ENCODE measurements at places on chromosomes 13 and 19.

DNA sequence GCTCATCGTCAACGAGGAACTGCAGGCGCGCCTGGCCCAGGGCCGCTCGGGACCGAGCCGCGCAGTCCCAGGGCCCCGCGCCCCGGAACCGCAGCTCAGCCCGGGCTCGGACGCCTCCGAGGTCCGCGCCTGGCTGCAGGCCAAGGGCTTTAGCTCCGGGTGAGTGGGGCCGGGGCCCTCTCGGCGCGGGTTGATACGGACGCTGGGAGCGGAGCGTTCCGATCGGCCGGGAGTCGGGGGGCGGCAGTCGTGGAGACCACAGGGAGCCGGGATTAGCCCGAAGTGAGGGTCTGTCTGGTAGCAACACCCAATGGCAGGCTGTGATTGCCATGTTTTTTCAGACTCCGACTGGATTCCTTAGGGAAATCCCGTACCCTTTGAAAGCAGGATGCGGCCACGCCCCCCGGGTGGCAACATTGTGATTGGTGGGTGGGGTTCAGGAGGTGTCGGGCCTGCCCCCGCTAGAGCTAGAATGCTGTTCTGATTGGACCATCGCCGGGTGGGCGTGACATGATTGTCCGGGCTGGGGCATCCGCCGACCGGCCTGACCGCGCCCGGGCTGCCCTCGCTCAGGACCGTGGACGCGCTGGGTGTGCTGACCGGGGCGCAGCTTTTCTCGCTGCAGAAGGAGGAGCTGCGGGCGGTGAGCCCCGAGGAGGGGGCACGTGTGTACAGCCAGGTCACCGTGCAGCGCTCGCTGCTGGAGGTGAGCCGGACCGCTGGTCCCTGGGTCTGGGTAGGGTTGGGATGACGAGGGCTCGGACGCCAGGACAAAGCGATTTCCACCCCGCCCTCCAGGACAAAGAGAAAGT lies 11.3 kb downstream of the EPS8L1 start:
- peak; percentile 83 for DNase-seq

DNA sequence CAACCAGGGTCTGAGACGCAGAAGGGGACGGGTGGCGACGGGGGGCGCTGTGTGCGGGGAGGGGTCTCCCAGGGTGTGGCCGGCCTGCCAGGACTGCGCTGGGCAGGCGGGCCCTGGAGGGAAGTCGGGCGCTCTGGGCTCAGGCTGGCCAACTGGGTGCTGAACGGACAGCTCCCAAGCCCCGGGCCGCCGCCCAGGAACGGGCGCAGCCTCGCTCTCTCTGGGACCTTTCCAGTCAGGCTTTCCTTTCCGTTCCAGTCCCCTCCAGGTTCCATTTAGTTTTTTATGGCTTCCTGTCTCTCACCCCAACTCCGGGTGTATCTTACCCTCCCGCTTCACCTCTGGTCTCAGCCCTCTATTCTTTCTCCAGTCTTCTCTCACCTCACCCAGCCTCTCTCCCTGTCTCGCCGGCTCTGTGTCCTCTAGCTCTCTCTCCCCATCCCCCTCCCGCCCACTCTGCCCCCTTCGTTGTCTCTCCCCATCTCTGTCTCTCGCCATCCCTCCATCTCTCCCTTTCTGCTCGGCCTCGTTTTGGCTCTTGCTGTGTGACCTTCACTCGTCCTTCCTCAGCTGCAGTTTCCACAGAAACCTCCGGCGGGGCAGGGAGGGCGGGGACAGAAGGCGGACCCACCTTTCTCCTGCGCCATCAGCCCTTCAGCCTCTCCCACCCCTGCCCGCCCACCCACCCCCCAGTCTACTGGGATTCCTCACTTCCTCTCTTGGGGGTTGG lies 3.3 kb upstream of the ATP1A3 start:
- peak; percentile 71 for DNase-seq

GRCh38 chr19:53881482-53882390 lies at the start of gene PRKCG:
Gene PRKCG, plus strand, starts transcription at chr19:53882197. Its CDS starts 298 bp downstream, at chr19:53882495.
- DNase-seq = peak; percentile 67

DNA sequence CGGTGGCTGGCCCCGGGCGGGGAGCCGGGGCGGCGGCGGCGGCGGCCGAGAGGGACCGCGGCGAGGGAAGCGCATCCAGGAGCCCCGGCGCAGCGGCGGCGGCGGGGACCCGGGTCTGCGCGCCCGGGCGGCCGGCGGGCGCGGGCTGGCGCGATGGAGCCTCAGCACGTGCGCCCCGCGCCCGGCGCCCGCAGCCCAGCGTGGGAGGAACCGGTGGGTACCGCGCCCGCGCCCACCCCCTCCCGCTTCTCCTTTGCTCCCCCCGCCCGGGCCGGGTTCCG lies 7.8 kb upstream of the DGKH start:
- DNase-seq = no peak

DNA sequence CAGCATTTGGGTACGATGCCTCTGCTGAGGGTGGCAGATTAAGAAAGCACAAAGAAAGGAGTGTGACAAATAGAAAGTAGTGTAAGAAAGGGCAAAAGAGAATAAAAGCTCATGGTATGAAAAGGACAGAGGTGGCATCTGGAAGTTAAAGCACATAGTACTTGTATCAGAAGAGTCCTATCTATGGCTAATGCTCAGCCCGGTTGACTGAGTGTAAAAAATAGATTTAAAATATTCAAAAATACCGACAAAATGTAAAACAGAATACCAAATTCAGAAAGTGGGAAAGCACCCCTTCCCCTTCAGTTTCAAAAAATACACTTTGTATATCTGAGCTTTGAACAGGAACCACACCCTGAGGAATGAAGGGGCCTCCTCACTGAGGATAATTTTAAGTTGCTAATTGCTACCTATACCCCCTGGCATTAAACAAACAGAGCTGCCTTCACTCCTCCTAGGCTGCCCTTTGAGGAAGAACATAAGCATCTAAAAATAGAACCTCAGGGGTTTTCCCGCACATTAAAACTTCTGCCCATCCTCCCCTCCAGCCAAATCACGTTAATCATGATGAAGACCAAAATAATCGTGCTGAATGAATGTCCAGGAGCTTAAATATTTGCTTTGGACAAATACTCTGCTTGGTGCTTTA lies 43.3 kb downstream of the DLEU7 start:
- DNase-seq = no peak

- DNase-seq = no peak
These were observed 55.7 kb downstream of the SPATA13 start for GRCh38 chr13:24216176-24216575.

DNA sequence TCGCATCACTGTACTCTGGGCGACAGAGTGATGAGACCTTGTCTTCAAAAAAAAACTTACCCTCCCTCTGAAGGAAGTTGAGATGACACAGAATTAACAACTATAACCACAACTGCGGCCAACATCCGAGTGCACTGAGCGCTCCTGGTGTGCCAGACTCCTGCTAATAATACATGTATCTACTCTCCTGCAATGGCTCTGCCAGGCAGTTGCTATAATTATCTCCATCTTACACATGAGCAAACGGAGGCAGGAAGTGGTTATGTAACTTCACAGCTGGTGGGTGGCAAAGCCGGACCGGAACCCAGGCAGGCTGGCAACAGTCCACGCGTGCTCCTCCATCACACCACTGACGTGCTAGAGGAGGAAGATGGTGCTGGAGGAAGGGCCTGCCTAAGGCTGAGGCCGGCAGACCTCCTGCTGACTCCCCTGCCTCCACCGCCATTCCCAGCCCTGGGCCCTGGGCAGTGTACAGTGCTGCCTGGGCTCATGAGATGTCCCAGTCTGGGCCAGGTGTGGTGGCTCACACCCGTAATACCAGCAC lies 12.6 kb downstream of the XRCC1 start:
- peak; percentile 96 for DNase-seq

- no peak for DNase-seq
These were observed 13.1 kb upstream of the SCEL start for GRCh38 chr13:77522444-77522843.

DNA sequence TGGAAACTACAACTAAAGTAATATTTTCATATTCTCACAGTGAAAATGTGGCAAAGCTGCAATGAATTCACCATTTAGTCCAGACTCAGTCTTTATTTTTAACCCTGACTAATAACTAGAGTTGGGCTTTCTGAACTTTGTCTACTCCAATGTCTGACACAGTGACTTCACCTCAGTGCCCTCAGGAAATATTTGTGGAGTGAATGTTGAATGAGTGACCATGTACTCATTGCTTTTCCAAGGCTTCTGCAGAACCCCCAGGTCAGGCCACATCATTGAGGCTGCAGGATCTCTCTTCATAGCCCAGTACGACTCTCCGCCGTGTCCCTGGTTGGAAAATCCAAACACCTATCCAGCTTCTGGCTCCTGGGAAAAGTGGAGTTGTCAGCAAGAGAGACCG lies 1.8 kb downstream of the ZNF175 start:
- no peak for DNase-seq

DNA sequence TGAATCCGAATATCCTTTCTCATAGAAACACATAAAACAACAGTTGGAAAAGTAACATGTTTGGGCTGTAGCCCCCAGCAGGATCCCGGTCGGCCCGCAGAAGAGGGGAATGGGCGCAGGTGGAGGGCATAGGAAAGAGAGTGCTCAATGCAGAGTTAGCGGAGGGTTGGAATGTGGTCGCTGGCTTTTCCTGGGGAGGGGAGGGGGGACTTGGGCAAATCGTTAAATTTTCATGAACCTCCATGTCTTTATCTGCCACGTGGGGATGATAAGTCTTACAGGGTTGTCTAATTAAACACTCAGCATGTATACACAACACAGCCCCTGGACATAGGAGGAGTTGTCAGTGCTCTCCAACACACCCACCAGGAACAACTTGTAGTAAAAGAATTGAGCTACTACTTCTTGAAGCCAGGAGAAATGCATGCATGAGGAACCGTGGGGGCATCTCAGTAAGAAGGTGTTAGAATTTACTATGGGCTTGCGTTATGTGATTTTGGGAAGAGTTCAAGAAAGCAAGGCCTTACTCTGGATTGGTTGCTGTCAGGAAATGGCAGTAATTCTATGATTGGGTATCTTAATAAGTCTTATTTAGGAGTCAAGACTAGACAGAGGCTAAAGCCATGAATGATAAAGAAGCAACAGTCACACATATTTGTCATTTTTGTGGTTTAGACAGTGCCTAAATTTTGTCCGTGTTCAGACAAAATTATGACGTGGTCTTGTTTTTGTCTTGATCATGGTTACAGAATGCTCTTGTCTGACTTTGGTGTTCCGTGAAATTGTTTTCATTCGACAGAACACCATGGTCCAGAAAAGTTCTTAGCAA lies 671 bp upstream of the SLC46A3 start:
- no peak for DNase-seq

DNA sequence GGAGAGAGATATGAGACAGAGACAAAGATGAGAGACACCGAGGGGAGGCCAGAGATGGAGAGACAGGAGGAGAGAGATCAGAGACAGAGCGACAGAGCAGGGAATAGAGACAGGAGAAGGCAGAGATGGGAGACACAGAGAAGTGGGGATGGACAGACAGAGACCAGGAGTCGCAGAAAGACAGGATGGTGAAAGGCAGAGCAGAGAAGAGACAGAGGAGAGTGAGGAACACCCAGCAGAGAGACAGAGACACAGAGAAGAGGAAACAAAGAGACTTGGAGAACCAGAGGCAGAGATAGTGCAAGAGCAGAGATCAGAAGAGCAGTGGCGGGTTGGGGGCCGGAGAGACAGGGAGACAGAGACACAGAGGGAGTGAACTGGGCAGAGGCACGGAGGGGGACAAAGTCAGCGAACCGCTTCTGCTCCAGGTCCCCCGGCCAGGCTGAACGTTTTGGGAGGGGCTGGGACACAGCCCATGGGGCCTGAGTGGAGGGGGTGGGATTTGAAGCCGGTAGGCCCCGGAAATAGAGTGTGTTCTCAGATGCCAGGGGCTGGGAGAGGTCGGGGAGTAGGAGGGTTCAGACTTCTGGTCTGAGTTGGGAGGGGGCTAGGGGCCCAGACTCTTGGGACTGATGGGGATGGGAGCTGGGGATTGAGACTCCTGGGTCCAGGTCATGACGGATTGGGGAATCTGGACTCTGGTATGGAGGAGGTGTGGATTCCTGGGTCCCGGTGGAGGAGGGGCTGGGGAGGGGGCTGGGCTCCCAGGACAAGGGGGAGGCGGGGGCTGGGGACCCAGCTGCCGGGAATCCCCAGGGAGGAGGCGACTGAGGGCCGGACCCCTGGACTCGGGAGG lies 654 bp downstream of the ZNF579 start:
- DNase-seq = peak; percentile 8

- DNase-seq = no peak
These were observed 198.1 kb downstream of the VWA8 start for GRCh38 chr13:41762796-41763195.

GRCh38 chr13:112576191-112576590 lies 11.8 kb downstream of the TUBGCP3 start:
- DNase-seq = no peak

DNA sequence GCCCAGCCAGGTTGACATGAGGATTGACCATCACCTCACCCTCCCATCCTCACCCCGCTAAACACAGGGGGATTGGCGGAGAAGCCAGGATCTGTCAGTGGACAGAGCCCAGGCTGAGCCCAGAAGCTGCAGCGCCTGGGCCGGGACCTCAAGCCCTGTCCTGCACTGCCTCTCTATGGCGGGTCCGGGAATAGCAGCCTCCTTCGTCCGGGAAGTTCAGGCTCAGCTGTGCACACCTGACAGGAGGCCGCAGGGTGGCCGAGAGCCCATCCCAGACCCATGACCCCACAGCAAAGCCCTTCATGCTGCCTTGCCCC lies 67.8 kb downstream of the SPACA7 start:
- peak; percentile 72 for DNase-seq

DNA sequence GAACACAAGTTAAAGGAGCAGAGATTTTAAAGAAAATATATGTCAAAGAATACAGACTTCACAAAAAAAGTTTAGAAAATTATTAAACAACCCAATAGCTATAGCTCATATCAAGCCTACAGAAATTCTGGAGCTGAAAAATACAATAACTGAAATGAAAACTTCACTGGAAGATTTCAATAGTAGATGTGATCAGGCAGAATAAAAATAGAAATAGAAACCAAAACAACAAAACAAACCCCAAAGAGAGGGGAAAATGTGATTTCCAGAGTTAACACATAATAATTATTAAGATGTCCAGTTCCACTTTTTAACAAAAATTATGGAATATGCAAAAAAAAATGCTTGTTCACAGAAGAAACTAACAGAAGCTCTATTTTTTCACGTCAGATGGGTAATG lies 23.6 kb downstream of the LRRC63 start:
- DNase-seq = no peak

DNA sequence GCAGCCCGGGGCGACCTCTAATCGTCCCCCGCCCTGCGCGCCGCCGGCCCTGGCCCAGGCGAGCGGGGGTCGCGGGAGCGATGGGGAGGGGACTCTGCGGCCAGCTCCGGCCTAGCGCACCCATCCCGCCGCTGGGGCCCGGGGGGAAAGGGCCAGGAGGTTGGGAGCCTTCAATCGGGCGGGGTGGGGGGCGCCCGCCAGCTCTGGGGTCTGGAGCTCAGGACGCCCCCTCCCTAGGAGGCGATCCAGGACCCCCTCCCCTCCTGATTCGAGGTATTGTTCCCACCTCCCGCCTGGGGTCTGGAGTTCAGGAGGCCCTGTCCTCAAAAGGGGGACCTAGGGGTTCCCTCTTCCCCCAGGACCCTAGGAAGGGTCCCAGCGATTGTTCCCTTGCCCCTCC lies 430 bp downstream of the ZNF358 start:
- peak; percentile 9 for DNase-seq

Data from suppressor macrophage (primary cell).